ENCODE measurements at places on chromosomes 5 and 9.
A peak's percentile ranks its signal among the peaks of the same experiment; 100 is the strongest.

- no peak for DNase-seq
Measured at GRCh38 chr9:136211441-136212344, 6.8 kb upstream of the LHX3 start.

DNA sequence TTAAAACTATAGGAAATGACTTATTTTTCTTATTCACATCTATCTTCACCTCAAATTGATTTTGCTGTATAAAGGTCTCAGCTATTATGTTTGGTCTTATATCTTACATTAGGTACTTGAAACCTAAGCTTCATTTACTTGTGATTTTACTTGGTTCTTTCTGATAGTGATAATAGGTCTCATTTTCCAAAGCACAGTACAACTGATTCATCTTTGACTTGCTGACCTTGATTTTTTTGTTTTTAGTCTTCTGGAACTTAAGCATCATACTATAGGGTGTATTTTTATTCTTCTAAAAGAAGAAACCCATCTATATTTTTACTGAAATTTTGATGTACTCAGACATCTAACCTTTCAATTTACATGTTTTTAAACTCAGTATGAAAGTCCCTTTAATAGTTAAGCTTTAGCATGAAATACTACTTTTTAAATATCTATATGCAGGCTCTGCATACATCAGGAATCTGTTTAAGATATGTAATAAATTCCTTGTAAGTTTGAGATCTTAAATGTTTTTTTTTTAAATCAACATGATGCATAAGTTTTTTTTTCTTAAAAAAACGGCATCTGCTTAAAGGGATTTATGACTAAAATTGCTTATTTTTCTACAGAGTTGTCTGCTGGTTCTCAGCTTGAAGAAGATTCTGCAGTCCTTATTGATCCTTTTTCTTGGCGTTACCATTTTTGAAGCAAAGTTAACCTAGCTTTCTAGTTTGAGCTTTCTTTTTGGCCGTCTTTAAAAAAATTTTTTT is 13.3 kb downstream of the MATR3 start:
- DNase-seq = no peak

DNA sequence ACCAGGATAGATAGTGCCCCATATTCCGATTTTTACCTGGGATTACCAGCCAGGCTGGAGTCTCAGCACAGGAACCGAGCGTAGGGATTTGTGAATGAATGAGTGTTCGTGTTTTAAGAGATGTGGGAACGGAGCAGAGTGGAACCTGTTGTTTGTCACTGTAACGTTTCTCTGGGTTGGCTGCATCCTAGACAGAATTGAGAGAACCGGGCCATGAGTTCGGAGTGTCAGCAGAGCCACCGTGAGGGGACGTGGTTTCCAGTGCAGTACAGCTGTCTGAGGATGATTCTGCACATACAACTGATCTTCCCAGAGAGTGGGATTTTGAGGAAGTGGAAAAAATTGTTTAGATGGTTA is 1.2 kb downstream of the PDE8B start:
- no peak for DNase-seq

DNA sequence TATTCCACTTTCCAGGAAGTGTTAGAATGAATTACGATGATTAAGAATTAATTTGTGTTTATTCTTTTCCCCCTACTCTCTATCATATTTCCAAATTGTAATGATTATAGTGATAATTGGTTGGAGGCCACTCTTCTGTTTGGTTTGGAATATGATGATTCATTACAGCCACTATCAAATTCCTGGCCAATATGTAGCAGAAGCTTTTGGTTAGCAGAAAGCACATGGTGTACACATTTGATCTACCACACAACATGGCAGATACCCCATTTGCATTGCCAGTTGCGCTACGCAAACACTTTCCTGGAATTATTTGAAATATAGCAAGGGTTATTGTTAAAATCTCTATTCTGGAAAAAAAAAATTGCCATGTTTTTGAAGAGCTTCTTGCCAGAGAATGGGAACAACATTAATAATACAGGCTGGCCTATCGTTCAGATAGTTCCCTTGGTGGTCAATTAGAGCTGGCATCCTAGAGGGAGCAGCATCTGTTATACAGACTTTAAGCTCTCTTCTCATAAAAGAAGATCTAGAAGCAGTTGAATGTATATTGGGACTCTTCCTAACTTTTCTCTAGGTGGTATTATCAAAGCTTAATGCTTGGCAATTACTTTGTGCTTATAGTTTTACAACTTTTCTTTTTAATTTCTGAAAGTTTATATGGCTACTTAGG is 455.0 kb upstream of the ACTBL2 start:
- no peak for DNase-seq

GRCh38 chr9:121707477-121708424 is 56.3 kb downstream of the DAB2IP start:
- DNase-seq = no peak

GRCh38 chr5:75199946-75200345 is 36.7 kb downstream of the ANKRD31 start:
- DNase-seq = no peak

DNA sequence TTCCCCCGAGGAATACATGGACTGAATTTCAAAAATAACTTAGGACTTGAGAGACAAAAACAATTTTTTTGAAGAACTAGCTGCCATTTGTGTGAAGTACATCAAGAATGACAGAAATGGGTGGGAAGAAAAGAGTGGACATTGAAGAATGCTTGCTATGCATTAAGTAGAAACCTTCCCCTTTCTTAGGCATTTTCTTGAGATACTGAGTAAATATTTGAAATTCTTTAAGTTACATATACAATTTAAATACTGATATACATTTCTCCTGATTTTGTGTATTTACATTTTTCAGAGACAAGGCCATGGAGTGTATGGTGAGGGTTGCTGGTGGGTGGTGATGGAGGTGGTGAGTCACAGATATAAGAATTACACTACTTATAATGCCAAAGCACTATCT is 319.3 kb upstream of the ADAMTSL1 start:
- DNase-seq = no peak

- DNase-seq = no peak
Measured at GRCh38 chr9:82757924-82758323, 305.0 kb downstream of the RASEF start.

DNA sequence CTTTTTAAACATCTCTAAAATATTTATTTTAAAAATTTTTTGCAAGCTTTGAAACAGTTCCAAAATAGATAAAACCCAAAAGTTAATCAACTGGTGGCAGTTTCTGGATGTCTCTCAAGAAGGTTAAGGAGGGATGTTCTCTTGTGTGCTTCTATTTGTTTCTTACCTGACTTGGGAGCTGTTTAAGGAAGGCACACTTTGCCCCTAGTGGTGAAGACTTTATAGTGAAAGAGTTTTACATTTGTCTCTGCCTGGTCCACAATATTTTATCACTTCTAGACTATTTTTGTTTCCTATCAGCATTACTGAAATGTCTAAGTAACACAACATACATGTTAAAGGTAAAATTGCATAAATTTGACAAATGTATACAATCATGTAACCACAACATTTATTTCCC is 552.8 kb downstream of the SEMA5A start:
- DNase-seq = peak; percentile 4

- peak; percentile 78 for DNase-seq
Measured at GRCh38 chr5:36728697-36729543, 122.5 kb downstream of the SLC1A3 start.

GRCh38 chr5:1967736-1968135 is 85.0 kb upstream of the IRX4 start:
- DNase-seq = no peak

DNA sequence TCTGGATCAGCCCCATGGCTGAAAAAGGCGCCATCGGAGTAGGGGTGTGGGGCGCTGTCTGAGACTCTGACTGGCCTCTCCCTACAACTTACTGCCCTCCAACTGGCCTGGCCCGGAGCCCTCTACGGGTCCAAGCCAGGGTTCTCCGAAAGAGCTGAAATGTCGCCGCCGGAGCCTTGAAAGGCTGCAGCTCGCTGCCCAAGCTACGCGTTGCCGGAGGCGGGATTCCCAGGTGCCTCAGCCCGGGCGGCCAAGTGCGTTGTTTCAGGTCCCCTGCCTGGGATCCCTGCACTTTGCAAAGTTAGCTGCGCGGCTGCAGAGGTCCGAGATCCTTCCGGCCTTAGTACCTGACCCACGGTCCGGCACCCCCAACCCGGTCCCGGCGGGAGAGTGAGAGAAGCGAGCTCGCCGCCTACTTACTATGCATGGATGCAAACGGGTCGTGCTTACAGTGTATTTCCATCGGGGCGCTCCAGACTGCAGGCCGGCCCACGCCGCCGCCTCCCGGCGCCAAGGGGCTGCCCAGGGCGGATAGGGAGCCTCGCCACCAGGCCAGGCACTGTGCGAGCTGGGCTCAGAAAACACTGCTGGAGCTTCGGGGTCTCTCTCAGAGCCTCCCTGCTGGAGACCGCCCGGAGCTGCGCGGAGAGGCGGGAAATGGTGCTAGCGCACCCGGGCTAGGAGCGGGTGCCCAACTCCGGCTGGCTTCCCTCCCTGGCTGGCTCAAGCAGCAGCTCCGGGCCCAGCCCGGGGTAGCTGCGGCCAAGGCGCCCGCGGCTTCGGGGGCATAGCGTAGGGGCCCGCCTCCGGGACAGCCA is 7.7 kb downstream of the PAX5 start:
- no peak for DNase-seq

- no peak for DNase-seq
Measured at GRCh38 chr5:95445995-95446394, 54.8 kb downstream of the FAM81B start.

DNA sequence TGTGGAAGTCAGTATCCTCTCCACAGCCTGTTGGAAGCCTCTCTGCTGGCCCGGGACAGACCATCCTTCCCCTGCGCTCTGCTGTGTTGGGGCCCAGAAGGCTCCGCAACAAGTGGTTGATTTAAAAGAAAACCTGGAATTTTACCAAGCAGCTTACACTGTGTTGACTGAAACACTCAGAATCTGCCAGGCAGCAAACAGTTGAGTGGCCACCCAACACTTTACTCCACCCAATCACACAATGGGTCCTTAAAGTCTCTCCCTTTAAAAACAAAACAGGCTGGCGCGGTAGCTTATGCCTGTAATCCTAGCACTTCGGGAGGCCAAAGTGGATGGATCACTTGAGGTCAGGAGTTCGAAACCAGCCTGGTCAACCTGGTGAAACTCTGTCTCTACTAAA is 28.0 kb upstream of the DMRT3 start:
- DNase-seq = no peak

DNA sequence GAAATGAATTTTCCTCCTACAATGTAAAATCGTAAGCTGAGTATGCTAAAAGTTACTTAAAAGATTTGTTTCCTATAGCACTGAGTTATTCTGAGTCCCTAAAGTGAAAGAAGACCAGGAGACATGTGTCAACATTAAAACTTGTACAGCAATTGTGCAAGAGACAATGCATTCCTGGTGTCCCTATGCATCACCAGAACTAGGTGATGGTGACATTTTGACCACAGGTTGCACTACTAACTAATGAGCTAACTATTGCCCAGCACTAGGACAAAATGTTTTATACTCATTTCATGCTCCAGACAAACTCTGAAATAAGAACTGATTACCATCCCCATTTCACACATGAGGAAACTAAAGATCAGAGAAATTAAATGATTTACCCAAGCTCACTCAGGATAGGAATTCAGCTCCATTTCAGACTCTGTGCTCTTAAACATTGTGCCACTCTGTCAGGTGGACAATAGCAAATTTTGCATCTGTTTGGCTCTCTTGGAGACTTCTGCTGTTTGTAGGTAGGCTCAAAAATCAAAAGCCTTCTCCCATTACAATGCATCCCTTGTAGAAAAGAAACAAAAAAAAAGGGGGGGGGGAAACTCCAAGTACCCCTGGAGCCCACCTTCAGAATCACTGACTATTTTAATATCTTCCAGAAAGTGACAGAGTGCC is 269.2 kb downstream of the ACTL7B start:
- no peak for DNase-seq

GRCh38 chr9:76697081-76697480 is 67.2 kb upstream of the PCA3 start:
- no peak for DNase-seq

- no peak for DNase-seq
Measured at GRCh38 chr5:138932171-138932810, 57.2 kb upstream of the LRRTM2 start.

DNA sequence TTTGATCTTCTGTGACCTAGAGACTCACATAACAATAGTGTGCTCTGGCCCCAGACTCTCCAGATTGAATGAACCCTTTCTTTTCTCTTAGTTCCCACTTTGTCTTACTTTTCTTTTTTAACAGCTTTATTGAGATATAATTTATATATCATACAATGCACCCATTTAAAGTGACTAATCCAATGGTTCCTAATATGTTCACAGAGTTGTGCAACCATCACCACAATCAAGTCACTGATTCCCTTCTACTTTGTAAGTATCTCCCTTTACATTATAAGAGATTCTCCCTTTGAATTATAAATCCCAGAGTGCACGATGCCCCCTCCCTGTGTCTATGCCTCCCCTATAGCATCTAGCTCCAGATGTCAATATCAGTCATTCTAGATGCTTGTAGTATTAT is 172.4 kb downstream of the HINT1 start:
- no peak for DNase-seq

DNA sequence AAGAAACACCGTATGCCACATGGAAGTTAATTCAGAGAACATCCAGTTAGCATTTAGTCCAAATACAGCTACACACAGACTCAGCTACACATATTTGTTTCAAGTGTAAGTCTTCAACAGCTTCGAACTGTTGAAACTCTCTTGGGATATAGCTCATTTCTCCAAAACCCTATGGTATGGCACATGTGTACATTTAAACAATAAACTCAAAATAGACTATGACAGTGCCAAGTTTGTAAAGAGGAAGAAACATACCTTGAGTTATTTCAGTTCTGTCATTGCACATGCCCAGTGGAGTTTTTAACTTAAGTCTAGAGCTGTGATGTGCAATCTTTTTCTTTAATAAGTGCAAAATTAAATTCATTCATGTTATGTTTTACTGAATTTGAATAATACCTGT is 155.1 kb upstream of the RAI14 start:
- no peak for DNase-seq

GRCh38 chr9:130107955-130108354 is 54.2 kb downstream of the GPR107 start:
- DNase-seq = no peak

DNA sequence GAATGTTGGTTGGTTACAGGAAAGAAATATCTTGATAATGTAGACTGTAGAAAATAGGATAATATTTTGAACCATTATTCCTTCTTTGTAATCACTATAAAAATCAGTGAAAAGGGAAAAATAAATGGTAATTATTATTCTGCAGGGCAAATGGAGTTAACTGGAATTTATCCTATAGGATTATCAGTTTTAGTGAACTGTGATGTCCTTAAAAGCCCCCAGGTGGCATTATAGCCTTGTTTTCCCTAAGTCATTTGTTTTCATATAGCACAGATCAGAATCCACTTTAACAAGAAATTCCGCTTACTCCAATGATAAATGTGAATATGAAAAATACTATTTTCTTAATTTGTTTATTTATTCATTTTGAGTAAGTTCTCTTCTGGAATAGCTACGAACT is 26.2 kb upstream of the WDR41 start:
- peak; percentile 3 for DNase-seq

GRCh38 chr9:2798423-2798822 is 45.5 kb downstream of the PUM3 start:
- DNase-seq = no peak

DNA sequence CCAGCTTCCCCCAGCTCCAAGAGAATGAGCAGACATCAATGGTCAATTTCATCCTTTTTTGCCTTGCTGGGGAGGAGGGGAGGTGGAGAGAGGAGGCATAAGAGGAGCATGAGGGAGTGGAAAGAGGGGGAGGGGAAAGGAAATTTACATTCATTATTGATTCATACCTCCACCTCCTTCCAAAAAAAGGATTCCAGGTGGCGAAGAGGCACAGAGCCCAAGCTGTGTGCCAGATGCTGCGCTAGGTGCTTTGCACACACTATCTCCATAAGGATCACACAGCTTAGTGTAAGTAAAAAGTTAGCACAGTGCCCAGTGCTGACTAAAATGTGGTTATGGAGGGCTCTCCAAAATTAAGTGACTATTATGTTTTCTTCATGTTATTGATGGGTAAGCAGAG is 11.0 kb downstream of the ASTN2 start:
- DNase-seq = no peak

Data from AML-193 (cell line).